ENCODE measurements at places on chromosomes 5 and 9.

DNA sequence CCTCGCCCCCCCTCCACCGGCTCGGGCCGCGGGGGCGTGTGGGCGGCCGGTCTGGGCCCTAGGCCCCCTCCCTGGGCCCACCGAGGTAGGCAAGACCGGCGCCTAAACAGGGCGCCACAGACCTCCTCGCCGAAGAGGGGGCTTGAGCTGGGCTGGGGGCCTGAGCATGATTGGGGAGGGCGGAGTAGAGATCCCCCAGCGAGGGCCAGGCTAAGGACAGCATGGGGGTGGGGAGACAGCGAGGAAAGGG lies 108.9 kb downstream of the PSD2 start:
- no peak for DNase-seq

DNA sequence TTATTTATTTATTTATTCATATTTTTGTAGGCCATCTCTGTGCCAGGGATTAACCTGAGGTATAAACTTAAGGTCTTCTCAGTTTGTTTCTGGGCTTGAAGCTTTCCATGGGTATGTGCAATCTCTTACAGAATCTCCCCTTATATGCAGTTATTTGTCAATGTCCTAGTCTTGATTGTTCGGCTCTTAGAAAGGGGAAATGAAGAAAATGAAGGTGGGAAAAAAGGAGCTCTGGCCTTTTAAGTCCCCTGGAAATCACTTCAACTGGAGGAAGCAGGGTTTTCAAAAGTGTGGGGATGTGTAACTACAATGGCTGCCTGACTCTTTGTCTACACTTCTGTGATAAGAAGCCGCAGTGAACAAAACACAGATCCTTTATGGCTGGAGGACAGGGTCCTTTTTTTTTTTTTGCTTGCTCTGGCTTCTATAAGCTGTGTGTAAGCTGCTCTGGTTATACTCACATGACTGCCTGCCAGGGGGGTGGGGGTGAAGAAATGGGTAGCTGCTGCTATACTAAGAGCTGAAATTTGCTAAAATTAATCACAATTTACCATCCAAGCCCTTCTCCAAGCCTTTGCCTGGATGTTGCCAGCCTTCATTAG lies 33.7 kb downstream of the CENPP start:
- peak; percentile 58 for DNase-seq

DNA sequence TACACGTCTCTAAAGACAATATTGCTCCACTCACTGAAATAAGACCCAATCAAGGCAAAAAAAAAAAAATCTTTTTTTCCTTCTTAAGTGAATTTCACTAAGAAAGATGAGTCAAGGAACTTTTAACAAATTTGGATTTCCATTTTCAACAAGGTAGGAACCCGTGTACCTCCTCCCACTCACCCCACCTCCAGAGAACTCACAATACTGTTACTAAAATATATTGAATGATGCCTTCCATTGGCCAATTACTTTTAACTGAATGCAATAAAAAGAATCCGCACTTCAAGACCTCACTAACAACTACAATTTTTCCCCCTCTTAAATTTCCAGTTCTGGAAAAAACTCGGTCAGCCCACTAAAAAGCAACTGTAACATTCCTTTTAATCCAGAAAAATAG lies 50.7 kb downstream of the FBXW11 start:
- no peak for DNase-seq

- DNase-seq: peak; percentile 44
These were observed 28.6 kb upstream of the IL7R start for GRCh38 chr5:35828082-35828598.
